ENCODE measurements at places on chromosomes 7 and 10. TPM values are rescaled to one million over a fixed set of nuclear protein-coding genes. Genes with fewer than 3 reads are reported as not detected.

GHRHR gene
- not detected for total RNA-seq

PPP1R3A gene
- 116 TPM for total RNA-seq

MRLN gene
- total RNA-seq, result not detected

SPDYE2 gene
- total RNA-seq, result not detected

GBX1 gene
- 2.7 TPM for total RNA-seq

ALDH18A1 gene
- total RNA-seq, result 9.7 TPM

CCT6A gene
- 67.2 TPM for total RNA-seq

GRCh38 chr7:26292768-26293560 lies 1.3 kb downstream of the SNX10 start:
- no peak for DNase-seq

DNA sequence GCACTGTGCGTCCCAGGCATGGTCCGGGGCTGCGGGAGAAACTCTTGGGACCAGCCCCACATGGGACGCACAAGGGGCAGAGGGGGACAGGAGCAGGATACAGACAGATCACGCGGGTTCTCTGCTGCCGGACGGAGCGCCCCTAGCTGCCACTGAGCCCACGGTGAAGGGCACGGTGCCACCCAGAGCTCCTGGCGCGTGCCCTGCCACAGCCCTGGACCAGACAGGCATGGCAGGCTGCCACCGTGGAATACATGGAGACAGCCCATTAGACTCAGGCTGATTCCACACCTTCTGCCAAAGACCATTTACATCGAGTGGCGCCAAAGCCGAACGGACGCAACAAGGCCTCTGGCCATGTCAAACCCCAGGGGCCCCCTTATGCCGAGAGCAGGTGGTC lies 90.4 kb downstream of the MAD1L1 start:
- peak; percentile 81 for DNase-seq

DNA sequence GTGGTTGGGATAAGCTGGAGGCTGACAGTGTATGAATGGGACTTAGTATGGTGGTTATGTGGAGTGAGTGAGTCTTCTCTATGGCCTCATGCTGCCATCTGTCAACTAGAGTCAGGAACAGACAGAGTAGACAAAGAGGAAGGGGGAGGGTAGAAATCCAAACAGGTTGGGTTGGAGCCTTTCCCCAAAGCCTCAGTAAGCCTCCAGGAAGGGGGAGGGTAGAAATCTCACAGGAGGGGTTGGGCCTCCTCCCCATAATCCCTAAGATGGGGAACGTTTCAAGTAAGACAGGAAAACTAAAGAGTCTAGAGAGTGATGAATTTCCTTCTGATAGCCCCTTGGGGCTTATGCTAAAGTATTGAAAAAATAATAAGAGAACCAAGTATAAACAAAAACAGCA lies 2.0 kb upstream of the AKR1B15 start:
- no peak for DNase-seq

DNA sequence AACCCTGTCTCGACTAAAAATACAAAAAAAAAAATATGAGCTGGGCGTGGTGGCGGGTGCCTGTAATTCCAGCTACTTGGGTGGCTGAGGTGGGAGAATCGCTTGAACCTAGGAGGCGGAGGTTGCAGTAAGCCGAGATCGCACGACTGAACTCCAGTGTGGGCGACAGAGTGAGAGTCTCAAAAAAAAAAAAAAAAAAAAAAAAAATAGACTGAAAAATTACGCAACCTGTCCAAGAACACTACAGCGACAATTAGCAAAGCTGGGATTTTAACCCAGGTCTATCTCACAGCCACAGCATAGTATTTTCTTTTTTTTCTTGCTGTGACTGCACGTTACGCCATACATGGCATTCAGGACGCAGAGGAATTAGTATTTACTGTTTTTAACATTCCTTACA lies 1.1 kb upstream of the RABGEF1 start:
- DNase-seq, result no peak

GRCh38 chr10:23448802-23449570 lies 10.1 kb downstream of the OTUD1 start:
- DNase-seq, result no peak

DNA sequence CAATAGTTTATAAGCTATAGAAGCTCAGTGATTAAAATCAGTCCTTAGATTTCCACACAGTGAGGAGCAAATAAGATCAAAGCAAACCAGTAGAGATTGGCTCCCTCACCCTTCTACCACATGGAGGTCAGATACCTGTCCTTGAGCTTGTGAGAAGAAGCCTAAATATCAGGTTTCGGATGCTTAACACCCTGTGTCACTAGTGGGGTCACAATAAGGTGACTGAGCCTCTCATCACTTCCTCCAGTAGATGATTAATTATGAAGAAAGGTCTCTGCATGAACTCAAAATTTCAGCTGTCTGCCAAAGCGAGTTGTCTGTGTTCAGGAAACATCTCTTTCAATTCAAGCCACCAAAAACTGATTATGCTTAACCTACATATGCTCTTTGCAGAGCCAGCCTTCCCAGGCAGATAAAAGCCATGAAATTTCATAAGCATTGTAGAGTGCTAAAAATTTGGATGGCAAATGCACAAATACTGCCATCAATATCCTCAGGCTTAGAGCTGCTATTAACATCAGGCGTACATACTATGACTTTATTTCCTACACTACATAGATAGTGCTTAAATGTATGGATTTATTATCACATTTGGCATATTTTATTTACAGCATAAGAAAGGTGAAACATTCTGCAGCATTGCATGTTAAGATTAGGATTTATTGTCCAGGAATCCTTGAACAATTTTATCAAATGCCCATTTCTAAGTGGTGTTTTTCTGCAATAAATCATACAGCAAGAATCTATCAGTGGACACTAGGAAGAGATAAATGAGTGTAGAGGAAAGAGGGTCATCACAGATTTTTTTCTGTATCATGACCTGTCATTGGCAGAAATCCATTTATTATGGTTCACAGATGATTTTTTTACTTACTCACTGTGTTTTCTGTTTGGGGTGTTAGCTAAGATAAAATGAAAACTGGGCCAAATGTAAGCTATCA lies 285.1 kb upstream of the SP8 start:
- DNase-seq, result no peak

DNA sequence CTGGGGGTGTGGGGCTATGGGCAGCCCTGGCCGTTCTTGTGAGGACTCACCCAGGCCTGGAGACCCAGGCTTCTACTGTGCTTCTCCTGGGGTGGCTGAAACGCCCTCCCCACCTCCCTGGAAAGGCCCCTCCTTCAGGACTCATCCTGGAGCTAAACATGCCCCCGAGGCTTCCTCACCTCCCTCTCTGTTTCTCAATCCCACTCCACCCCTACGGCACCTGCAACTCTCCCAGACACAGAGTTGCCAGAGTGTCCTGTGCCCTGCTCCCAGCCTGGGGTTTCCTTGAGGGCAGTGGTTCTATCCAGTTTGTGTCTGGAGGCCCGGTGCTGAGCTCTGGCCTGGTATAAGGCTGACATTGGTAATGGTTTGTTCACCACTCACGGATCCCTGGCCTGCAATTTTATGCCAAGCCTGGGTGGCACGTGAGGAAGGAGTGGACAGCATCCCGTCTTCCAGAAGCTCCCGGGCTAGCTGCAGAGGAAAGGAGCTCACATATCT lies 68.0 kb downstream of the GRID1 start:
- no peak for DNase-seq

DNA sequence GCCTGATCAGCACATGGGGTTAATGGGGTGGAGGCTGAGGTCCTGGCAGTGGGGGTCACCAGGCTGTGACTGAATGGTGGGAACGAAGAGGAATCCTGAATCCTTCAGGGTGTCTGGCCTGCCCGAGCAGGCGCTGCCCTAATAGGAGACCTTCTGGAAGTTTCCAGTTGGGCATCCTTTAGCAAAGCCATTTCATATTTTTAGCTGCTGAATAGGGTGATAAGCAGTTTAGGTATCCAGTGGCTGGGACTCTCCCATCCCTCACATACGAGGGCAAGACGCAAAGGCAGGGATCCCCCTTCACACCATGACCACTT lies 159.3 kb downstream of the SH3PXD2A start:
- DNase-seq, result no peak

DNA sequence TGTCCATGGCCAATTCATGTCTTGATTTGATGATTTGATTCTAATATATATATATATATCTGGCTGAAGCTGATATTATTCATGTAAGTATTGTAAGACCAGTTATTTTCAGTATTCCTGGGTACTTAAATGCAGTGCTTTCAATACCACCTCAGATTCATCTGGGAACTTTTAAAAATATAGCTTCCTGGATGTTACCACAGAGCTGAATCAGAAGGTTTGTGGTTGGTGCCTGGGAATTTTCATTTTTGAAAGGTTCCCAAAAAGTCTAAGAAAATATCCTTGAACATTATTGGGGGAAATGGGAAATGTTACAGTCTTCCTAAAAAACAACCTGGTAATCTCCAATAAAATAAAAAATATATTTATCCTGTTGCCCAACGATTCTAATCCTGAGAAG lies 10.7 kb upstream of the PPP3CB start:
- no peak for DNase-seq

GRCh38 chr7:22255342-22255741 lies 101.6 kb downstream of the RAPGEF5 start:
- DNase-seq, result no peak

GRCh38 chr7:158383665-158384064 lies 204.0 kb downstream of the PTPRN2 start:
- no peak for DNase-seq

DNA sequence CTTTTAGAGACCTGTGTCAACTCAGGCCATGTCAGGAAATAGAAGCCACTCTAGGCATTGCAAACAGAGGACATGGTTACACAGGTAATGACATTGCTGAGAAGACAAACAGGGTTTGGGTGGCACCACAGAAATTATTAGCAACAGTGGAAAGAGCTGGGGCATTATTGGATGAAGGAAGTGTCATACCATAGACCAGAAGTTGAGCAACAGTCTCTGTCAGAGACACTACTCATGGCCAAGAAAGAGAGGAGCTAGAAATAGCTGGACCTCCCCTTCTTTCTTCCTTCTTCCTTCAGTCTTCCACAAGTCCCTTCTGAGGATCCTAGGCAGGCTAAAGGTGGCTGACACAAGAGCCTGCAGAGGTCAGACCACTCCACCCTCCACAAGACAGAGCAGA lies 4.2 kb upstream of the LIPA start:
- no peak for DNase-seq

- peak; percentile 83 for DNase-seq
Measured at GRCh38 chr7:139035586-139036353, at the start of gene ZC3HAV1L. ZC3HAV1L (minus strand) TSS chr7:139036042; CDS start chr7:139036017, 25 bp downstream.

GRCh38 chr7:7719236-7719635 lies 829 bp upstream of the RPA3 start:
- no peak for DNase-seq

- no peak for DNase-seq
Measured at GRCh38 chr10:120580918-120581895, 124.2 kb downstream of the PLPP4 start.

- DNase-seq, result no peak
Measured at GRCh38 chr7:70763961-70764691, 367.8 kb upstream of the GALNT17 start.

DNA sequence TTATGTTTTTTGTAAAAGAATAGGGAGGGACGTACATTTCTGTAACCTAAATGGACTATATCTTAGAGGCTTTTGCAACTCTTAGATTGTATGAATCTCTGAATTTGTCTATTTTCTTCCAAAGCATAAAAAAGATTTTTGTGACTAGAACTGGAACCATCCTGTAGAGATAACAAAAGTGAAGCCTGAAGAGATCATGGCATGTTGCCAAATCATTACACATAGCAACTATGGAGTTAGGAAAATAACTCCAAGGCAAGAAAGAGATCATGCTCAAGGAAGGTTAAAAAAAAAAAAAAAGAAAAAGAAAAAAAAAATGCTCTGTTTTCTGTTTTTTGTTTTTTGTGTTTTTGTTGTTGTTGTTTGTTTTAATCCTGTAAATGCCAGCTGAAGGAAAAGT lies 567.7 kb upstream of the ZWINT start:
- no peak for DNase-seq

DNA sequence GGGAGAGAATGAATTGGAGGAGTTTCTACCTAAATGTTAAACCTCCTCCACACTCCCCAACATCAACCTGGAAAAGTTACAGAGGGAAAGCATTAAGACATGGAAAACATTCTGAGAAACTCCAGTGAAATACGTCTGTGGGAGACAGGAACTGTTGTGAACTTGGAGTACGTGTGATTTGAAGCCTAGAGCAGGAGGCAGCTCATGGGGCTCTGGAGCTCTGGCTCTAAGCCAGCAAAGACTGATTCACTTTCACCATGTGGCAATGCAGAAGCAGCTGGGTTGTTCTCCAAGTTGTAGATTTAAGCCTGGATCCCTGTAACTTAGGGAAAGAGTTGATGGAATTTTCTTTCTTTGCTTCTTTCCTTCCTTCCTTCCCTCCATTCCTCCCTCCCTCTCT lies 503.2 kb downstream of the NRG3 start:
- DNase-seq, result no peak

DNA sequence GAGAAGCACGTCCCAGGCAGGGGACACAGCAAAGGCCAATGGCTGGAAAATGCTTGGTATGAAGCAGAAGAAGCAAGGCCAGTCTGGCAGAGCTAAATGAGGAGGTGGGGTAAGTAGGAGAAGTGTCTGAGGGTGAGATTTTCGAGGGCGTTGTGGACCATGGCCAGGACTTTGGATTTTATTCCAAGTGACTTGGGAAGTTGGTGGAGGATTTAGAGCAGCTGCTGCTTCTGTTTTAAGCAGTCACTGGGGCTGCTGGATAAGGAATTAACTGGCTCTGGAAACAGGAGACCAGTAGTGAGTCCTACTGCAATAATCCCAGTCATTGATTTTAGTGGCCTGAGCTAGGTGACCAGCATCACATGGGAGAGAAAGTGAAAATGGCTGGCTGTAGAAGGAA lies 67.6 kb upstream of the GSDME start:
- no peak for DNase-seq

DNA sequence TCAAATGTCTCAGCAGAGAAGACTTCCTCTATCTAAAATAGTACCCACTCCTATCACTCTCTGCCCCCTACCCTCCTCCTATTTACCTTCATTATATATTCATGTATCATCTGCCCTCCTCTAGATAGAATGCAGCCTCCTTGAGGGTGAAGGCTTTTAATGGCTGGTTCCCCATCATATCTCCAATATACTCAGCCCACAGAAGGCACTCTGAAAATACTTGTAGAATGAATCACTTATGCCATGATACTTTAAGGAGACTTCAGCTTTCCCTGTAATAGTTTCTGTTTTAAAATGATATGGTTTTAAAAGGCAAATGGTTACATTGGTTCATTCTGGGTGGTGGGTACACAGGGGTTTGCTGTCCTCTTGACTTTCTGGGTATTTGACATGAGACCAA lies 25.3 kb downstream of the GFRA1 start:
- DNase-seq, result no peak

GRCh38 chr7:21185653-21186265 lies 242.1 kb upstream of the SP4 start:
- DNase-seq, result no peak

DNA sequence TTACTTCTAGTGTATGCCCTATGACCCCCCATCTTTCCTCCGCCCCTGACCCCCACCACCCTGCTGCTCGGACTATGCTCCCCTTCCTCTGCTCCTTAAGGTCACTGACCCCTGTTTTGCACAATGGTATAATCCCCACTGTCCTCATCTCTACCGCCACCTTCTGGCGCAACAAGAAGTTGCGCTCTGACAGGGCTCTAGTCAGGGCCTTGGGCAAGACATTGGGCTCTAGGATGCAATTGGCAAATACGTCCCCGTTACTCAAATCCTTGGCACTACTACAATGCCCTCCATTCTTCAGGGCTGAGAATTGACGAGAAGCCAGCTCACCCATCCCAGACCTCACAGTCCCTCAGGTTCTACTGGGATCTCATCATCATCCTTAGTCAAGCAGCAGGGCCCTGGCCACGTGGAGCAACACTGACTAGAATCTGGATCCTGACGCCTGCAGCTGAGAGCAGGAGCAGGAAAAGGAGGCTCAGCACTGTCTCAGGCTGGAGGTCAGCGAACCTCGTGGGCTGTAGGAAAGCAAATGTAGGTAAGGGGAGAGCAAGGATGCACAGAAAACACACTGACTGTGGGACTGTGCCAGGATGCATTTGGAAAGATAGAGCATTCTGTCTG lies 10.6 kb downstream of the LRIT2 start:
- DNase-seq, result no peak

Measured in Right ventricle myocardium superior (tissue), 1 donor.